HepG2 (cell line): ENCODE measurements at places on chromosomes 4 and X. TPM values are rescaled to one million over a fixed set of nuclear protein-coding genes. Genes with fewer than 3 reads are reported as not detected.
A peak's percentile ranks its signal among the peaks of the same experiment; 100 is the strongest.

Gene ASB5
- total RNA-seq, result not detected in 2 replicates

GRCh38 chr4:75849461-75849860, 52.8 kb downstream of the PPEF2 start:
- H3K4me3 ChIP-seq, result no peak overlapping the region
- no peaks in the 10 kb centered on the region; the same call in 1 of the 2 replicates for H3K27me3 ChIP-seq
- DNase-seq, result no peak
- H3K36me3 ChIP-seq, result no peaks in the 10 kb centered on the region
- H3K27ac ChIP-seq, result no peak overlapping the region

- H3K36me3 ChIP-seq, result no peaks in the 10 kb centered on the region
- H3K4me1 ChIP-seq, result no peaks in the 10 kb centered on the region
- no peaks in the 10 kb centered on the region for H3K27me3 ChIP-seq
- no peak overlapping the region for H3K27ac ChIP-seq
- no peak overlapping the region for H3K4me3 ChIP-seq
Measured at GRCh38 chr4:41579526-41579925, 41.6 kb downstream of the LIMCH1 start.

DNA sequence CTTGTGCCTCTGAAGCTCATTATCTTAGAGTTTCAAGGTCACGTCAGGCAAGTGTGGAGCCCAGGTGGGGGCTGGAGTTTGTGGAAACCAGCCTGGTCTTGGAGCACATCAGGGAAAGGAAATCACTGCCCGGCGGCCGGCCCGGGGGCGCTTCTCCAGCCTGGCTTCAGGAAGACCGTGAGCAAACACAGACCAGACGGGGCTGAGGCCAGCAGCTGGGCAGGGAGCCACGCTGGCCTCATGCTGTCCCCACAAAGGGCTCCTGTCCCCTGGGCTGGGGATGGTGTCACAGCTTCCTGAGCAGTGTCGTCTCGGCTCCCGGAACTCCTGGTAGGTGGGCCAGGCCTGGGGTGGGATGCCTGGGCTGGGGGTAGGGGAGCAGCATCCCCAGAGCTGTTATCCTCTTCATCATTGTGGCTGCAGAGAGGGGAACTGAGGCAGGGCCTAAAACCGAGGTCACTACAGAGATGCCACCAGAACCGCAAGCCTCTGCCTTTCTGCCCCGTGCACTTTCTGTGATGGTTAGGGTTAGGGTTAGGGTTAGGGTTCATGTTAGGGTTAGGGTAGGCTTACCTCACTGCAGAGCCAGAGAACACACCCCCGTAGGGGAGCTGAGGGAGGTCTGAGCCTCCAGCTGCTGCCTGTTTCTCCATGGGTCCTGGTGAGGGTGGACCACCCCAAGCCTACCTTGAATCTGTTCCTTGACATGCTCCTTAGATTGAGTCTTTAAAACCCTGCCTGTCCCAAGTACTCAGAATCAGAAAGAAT, 77.5 kb downstream of the HTRA3 start:
- DNase-seq, result no peak
- peaks cover 24% of the 10 kb centered on the region for H3K4me1 ChIP-seq
- peaks cover 45% of the 10 kb centered on the region; the same call in 2 of the 3 replicates for H3K27me3 ChIP-seq
- no peaks in the 10 kb centered on the region for H3K36me3 ChIP-seq

DNA sequence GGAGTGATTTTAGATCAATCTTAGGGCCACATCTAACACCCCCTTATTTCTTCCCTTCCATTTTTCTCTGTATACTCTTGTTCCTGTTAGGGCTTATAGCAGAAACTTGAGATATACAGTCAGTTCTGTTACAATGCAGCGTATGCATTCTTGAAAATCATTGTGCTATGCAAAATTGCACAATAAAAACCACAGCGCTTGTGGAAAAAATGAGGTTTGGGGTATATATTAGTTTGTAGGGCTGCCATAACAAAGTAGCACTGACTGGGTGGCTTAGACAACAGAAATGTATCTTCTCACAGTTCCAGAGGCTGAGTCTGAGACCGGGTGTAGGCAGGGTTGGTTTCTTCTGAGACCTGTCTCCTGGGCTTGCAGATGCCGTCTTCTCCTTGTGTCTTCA, 59.0 kb downstream of the WWC2 start:
- H3K4me1 ChIP-seq, result peaks cover 60% of the 10 kb centered on the region
- no peak for DNase-seq
- H3K36me3 ChIP-seq, result no peaks in the 10 kb centered on the region; the same call in 1 of the 2 replicates
- H3K4me3 ChIP-seq, result no peak overlapping the region
- no peaks in the 10 kb centered on the region for H3K27me3 ChIP-seq

- no peak overlapping the region for H3K27ac ChIP-seq
- H3K4me3 ChIP-seq, result no peak overlapping the region
- no peaks in the 10 kb centered on the region for H3K4me1 ChIP-seq
- H3K27me3 ChIP-seq, result no peaks in the 10 kb centered on the region
- DNase-seq, result no peak
- H3K36me3 ChIP-seq, result no peaks in the 10 kb centered on the region
Measured at GRCh38 chr4:69888336-69888735, 28.4 kb upstream of the SULT1E1 start.

Gene FGFRL1
- 12.3 and 19.1 TPM in 2 replicates for total RNA-seq

DNA sequence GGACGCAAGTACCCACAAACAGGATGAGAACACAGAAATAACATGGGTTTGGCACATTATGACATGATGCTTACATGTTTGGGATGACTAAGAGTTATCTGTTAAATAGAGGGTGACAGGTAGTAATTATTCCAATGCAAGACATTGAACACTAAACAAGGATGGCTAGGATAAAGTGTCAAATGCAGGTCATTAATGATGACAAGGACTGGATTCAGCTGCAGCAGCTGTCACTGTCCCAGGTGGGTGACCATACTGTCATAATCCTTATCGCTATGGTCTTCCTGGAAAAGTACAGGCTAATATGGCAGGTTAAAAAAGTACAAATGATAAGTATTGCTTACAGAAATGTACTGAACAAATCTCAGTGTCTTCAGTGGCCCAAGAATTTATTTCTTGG, 123.9 kb downstream of the ANTXR2 start:
- no peak overlapping the region for H3K4me3 ChIP-seq
- no peaks in the 10 kb centered on the region for H3K27me3 ChIP-seq

DNA sequence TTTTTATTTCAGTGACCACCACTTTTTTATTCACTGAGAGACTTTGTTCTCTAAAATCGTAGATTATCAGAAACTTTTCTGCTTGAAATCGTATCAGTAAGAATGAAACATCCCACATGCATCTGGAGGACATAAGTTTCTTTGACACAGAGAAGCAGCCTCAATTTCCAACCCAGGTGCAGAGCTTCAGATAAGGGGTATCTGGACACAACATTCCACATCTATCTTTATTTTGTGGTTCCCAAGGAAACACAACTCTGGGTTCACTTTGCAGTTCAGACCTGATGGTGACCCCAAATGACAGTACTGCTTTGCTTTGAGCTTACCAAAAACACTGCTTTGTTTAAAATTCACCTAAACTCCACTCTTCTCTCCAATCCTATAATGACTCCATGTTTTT, 1.3 kb upstream of the CLCN5 start:
- no peak overlapping the region for H3K4me3 ChIP-seq
- H3K4me1 ChIP-seq, result peaks cover 49% of the 10 kb centered on the region
- H3K27ac ChIP-seq, result no peak overlapping the region

DNA sequence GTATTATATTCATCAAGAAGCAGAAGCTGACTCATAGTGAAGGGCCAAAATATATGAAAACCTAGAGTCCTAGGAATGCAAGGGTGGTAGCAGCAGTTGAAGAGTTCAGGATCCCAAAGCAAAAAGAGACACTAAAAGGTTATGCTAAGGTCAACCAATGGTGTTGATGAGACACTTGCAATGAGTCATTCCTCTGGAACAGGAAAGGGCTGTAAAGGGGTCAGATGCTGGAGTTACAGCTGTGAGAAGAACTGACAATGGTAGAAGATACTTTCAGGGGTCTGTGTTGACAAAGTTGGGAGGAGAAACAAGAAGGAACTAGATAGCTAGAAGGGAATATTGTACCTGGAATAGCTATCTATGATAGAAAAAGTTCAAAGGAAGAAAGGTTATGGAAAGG, 47.5 kb downstream of the ZGRF1 start:
- H3K27ac ChIP-seq, result no peak overlapping the region
- no peak overlapping the region for H3K4me3 ChIP-seq
- H3K27me3 ChIP-seq, result no peaks in the 10 kb centered on the region
- DNase-seq, result peak; percentile 3
- H3K4me1 ChIP-seq, result no peaks in the 10 kb centered on the region

GRCh38 chr4:139014371-139015268, 961 bp upstream of the NOCT start:
- DNase-seq, result peak; percentile 64
- peak overlapping the region; percentile 79 for H3K4me3 ChIP-seq
- H3K4me1 ChIP-seq, result peaks cover 59% of the 10 kb centered on the region
- peak overlapping the region; percentile 85 for H3K27ac ChIP-seq
- H3K36me3 ChIP-seq, result no peaks in the 10 kb centered on the region
- H3K27me3 ChIP-seq, result no peaks in the 10 kb centered on the region; the same call in 2 of the 3 replicates

GRCh38 chrX:724256-724655, 93.7 kb downstream of the SHOX start:
- no peak overlapping the region for H3K27ac ChIP-seq
- no peak overlapping the region for H3K4me3 ChIP-seq
- H3K36me3 ChIP-seq, result no peaks in the 10 kb centered on the region
- DNase-seq, result no peak
- H3K27me3 ChIP-seq, result no peaks in the 10 kb centered on the region

DNA sequence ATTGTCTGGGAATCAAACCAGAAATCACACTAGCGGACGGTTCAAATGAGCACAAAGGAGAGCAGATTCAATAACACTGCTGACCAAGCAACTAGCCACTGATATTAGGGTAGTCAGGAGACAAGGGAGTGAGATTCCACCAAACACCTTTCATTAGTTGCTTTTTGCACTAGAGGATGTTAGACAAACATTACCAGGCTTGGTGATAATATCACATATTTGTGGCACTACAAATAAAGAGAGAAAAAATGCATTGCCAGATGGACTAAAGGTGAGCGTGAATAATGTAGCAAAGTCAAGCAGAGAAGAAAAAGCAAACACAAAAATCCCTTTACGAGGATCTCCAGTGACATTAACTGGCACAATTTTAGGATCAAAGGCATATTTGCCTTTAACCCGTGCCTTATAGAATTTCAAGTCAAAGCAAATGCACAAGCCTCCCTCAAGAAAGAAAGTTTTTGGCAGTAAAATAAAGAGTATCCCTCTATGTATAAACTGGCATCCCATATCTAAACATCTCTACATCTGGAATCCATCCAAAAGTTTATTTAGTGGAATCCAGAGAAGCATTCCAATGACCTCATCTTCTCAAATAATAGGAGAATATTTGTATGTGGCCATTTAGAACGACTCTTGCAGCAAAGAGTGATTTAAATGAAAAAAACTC, 290.9 kb downstream of the KCTD8 start:
- H3K4me3 ChIP-seq, result no peak overlapping the region
- no peaks in the 10 kb centered on the region for H3K4me1 ChIP-seq
- H3K27ac ChIP-seq, result no peak overlapping the region
- H3K36me3 ChIP-seq, result no peaks in the 10 kb centered on the region
- peak; percentile 19 for DNase-seq

- H3K36me3 ChIP-seq, result no peaks in the 10 kb centered on the region
- DNase-seq, result no peak
- H3K4me3 ChIP-seq, result no peak overlapping the region
- no peaks in the 10 kb centered on the region for H3K27me3 ChIP-seq
- H3K4me1 ChIP-seq, result no peaks in the 10 kb centered on the region
Measured at GRCh38 chr4:162938738-162939485, 227.8 kb downstream of the NAF1 start.

Gene STPG2
- total RNA-seq, result 0.07 TPM in 1 of 2 replicates, not detected in the other

Gene MXRA5
- total RNA-seq, result not detected in 2 replicates

DNA sequence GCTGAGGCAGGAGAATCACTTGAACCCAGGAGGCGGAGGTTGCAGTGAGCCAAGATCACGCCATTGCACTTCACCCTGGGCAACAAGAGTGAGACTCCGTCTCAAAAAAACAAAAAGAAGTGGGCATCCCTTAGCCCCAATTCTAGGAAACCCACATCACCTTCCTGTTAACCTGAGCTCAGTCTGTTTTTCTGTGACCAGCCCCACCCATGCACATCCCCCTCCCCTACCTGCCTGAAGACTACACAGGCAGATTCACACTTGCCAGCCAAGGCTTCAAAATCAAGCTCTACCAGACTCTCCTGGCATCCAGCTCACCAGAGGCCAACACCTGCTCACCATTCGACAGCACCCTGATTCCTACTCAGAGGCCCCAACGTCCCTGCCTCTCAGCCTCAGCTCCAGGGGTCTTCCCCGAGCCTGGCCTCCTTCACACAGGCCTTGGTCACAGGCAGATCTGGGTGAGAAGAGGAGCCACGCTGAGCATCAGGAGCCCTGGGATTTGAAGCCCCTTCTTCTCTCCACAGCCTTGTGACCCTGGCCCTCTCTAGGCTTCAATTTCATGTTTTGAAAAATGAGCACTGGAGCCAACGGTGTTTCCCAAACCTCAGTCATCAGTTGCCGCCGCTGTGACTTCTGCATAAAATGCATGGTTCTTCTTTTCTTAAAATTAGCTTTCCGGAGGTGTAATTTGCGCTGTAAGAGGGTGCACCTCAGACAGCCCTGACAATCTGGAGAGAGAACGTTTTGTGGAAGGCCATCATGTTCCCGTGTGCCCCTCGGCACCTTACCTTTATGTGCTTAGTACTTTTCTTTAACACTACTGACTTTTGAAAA, 47.3 kb downstream of the JAKMIP1 start:
- no peak overlapping the region for H3K4me3 ChIP-seq
- H3K4me1 ChIP-seq, result peaks cover 22% of the 10 kb centered on the region
- no peak for DNase-seq
- peaks cover 2% of the 10 kb centered on the region; the same call in 1 of the 2 replicates for H3K27me3 ChIP-seq
- no peaks in the 10 kb centered on the region for H3K36me3 ChIP-seq

Gene ZXDA
- not detected in 2 replicates for total RNA-seq

DNA sequence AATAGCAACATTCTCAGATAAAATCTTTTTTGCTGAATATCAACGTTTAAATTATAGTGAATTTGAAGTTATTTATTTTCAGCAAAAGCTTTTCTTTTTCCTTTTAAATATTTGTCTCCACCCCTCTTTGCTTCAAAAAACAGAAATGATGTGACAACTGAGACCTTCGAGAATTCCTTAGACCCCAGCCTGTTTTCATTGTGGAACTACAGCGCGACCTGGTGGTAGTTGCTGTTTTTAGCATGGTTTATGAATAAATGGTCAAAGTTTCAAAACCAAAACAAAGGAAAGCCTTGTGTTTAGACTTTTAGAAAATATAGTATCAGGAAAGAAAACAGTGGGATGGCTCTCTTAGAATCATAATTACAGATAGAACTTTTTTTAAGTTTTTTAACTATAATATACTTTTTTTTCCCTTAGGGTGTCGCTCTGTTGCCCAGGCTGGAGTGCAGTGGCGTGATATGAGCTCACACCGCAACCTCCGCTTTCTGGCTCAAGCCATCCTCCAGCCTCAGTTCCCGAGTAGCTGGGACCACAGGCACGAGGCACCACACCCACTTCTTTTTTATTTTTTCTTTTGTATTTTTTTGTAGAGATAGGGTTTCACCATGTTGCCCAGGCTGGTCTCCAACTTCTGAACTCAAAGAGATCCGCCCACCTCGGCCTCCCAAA, 26.8 kb upstream of the TMEM184C start:
- no peaks in the 10 kb centered on the region for H3K36me3 ChIP-seq
- H3K4me3 ChIP-seq, result no peak overlapping the region
- DNase-seq, result peak; percentile 31
- no peak overlapping the region for H3K27ac ChIP-seq
- H3K4me1 ChIP-seq, result no peaks in the 10 kb centered on the region
- H3K27me3 ChIP-seq, result no peaks in the 10 kb centered on the region

Gene CDX4
- total RNA-seq, result not detected in 2 replicates
